ENCODE measurements at places on chromosomes 5 and 9.

DNA sequence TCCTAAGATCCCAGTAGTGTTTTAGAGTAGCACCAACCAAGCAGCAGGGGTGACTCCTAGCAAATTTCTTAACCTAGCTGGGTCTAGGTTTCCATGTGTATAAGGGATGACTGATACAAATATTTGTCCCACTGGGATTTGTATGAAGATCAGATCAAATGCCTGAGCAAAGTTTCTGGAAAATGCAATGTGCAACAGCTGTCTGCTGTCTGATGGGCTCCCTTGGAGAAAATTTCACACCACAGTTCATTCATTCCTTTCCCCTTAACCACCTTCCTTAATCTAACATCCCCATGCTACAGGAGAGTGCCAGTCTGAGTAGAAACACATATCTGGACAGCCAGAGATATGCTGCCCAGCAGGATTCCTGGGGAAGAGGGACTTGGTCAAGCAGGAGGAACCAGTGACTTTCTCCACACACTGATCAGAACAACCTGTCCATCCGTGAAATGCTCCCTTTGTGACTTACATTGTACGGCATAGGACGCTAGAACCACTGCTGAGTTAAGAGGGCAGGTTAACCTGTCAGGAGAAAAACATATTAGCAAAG lies 53.3 kb downstream of the PTPN3 start:
- no peak overlapping the region for H3K4me3 ChIP-seq
- H3K36me3 ChIP-seq, result no peaks in the 10 kb centered on the region
- DNase-seq, result no peak
- no peak overlapping the region for H3K27ac ChIP-seq
- no peaks in the 10 kb centered on the region for H3K27me3 ChIP-seq

- no peaks in the 10 kb centered on the region for H3K27me3 ChIP-seq
- H3K4me1 ChIP-seq, result peaks cover 14% of the 10 kb centered on the region
- DNase-seq, result no peak
- H3K36me3 ChIP-seq, result no peaks in the 10 kb centered on the region
- H3K27ac ChIP-seq, result peak overlapping the region; percentile 48
- H3K4me3 ChIP-seq, result no peak overlapping the region
These were observed 11.8 kb downstream of the BTNL8 start for GRCh38 chr5:180910735-180911134.

- no peak for DNase-seq
- no peak overlapping the region for H3K4me3 ChIP-seq
These were observed 2.5 kb upstream of the GM2A start for GRCh38 chr5:151250346-151251000.

DNA sequence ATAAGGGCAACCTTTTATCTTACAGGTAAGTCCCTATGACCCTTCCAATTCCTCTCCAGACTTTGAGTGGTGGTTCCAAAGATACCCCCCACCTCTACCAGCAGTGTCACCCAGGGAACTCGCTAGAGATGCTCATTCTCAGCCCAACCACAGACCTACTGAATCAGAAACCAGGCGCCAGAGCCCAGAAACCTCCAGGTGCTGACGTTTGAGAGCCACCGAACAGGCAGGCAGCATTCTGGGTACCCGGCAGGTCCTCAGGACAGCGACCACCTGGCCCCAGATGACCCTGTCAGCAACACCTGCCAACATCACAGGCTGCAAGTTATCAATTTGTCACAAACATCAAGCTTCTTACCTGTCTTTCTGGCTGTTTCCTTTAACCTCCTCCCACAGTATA lies 19.5 kb downstream of the RAPGEF1 start:
- H3K4me1 ChIP-seq, result peaks cover 65% of the 10 kb centered on the region
- no peak for DNase-seq
- no peaks in the 10 kb centered on the region for H3K27me3 ChIP-seq
- H3K36me3 ChIP-seq, result no peaks in the 10 kb centered on the region
- H3K4me3 ChIP-seq, result no peak overlapping the region
- H3K27ac ChIP-seq, result peak overlapping the region; percentile 53

DNA sequence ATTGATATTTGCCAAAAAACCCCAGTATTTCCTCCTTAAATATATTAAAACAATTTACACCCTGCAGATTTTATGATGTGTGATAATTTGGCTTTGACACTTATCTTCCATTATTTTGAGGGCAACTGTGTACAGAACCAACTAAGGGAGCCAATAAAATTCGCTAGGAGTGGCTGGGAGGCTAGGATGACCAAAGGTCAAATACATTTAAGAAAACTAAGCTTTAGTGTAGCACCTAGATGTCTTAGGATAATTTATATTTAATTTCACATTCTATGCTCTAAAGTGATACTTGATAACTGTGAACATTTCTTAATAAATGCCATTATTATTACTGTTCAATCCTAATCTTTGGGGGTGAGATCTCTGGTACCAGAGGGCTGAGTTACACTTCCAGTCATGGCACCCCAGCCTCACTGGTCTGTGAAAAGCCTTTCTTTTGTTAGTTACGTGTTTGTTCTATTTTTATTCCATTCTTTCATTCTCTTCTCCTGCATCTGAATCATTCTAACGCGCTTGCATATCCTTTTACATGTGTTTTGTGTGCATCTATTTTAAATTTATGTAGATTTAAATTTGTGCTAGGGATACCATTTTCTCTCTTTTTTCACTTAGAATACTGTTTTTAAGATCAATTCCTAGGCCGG lies 19.1 kb downstream of the MSANTD3 start:
- H3K27ac ChIP-seq, result no peak overlapping the region
- no peaks in the 10 kb centered on the region for H3K36me3 ChIP-seq
- DNase-seq, result no peak
- H3K27me3 ChIP-seq, result no peaks in the 10 kb centered on the region
- H3K4me1 ChIP-seq, result no peaks in the 10 kb centered on the region
- H3K4me3 ChIP-seq, result no peak overlapping the region

GRCh38 chr9:133076691-133077090 lies 14.9 kb downstream of the CEL start:
- no peaks in the 10 kb centered on the region for H3K27me3 ChIP-seq
- no peak overlapping the region for H3K27ac ChIP-seq
- no peak for DNase-seq
- H3K4me1 ChIP-seq, result no peaks in the 10 kb centered on the region

- H3K4me3 ChIP-seq, result no peak overlapping the region
- H3K27me3 ChIP-seq, result no peaks in the 10 kb centered on the region
- H3K27ac ChIP-seq, result no peak overlapping the region
- peak; percentile 76 for DNase-seq
- H3K4me1 ChIP-seq, result peaks cover 3% of the 10 kb centered on the region
These were observed 74.6 kb upstream of the CPLX2 start for GRCh38 chr5:175796536-175797499.

GRCh38 chr9:134662143-134662876 lies 20.7 kb downstream of the COL5A1 start:
- H3K27me3 ChIP-seq, result no peaks in the 10 kb centered on the region
- peak overlapping the region; percentile 15 for H3K27ac ChIP-seq

- H3K4me1 ChIP-seq, result no peaks in the 10 kb centered on the region
- no peak for DNase-seq
- no peak overlapping the region for H3K4me3 ChIP-seq
- H3K27ac ChIP-seq, result no peak overlapping the region
These were observed 1752.9 kb downstream of the MAT2B start for GRCh38 chr5:165258197-165258771.

DNA sequence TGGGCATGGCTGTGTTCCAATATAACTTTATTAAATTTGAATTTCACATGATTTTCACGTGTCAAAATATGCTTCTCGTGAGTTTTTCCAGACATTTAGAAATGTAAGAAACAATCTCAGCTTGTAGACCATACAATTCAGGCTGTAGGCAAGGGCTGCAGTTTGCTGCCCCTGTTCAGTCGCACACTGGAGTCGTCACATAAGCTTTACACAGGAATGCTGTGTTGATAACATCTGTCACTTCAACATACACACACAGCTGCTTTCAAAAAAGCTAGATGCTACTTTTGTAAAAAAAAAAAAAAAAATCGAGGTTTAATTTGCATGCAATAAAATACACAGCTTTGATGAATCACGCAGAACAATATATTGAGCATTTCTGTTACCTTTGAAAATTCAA lies 77.9 kb downstream of the MYO10 start:
- no peak overlapping the region for H3K4me3 ChIP-seq
- no peak for DNase-seq
- H3K27me3 ChIP-seq, result no peaks in the 10 kb centered on the region
- peaks cover 28% of the 10 kb centered on the region for H3K4me1 ChIP-seq
- no peak overlapping the region for H3K27ac ChIP-seq
- H3K36me3 ChIP-seq, result no peaks in the 10 kb centered on the region

DNA sequence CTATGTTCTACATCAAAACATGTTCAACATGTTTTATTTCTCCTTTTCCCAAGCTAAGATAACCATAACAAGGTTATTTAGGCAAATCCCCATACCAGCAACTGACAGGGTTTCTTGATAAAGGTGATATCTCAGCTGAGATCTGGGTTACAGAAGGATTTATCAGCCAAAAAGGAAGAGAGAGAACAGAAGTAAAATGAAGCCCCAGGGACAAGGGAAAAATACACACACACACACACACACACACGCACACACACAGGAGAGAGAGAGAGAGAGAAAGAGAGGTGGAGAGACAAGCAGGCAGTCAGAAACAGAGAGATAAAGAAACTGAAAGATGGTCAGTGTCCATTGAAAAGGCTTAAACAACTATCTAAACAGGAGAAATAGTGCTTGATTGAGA lies 19.7 kb upstream of the MLLT3 start:
- no peak for DNase-seq
- H3K36me3 ChIP-seq, result no peaks in the 10 kb centered on the region
- no peaks in the 10 kb centered on the region for H3K4me1 ChIP-seq
- H3K4me3 ChIP-seq, result no peak overlapping the region
- H3K27ac ChIP-seq, result no peak overlapping the region
- H3K27me3 ChIP-seq, result no peaks in the 10 kb centered on the region

- peak; percentile 10 for DNase-seq
- no peaks in the 10 kb centered on the region for H3K27me3 ChIP-seq
- peaks cover 5% of the 10 kb centered on the region for H3K4me1 ChIP-seq
- no peaks in the 10 kb centered on the region for H3K36me3 ChIP-seq
- H3K4me3 ChIP-seq, result no peak overlapping the region
- H3K27ac ChIP-seq, result no peak overlapping the region
These were observed 93.0 kb upstream of the FSTL4 start for GRCh38 chr5:133705331-133705730.

GRCh38 chr5:127353327-127353726 lies 62.7 kb downstream of the MEGF10 start:
- H3K27me3 ChIP-seq, result no peaks in the 10 kb centered on the region
- no peaks in the 10 kb centered on the region for H3K4me1 ChIP-seq
- H3K4me3 ChIP-seq, result no peak overlapping the region
- DNase-seq, result no peak
- no peaks in the 10 kb centered on the region for H3K36me3 ChIP-seq

GRCh38 chr9:3386753-3387152 lies 139.0 kb downstream of the RFX3 start:
- DNase-seq, result no peak
- H3K27ac ChIP-seq, result no peak overlapping the region
- H3K4me3 ChIP-seq, result no peak overlapping the region
- no peaks in the 10 kb centered on the region for H3K27me3 ChIP-seq
- no peaks in the 10 kb centered on the region for H3K4me1 ChIP-seq

GRCh38 chr5:57219386-57219785 lies 45.5 kb downstream of the GPBP1 start:
- H3K27ac ChIP-seq, result no peak overlapping the region
- peaks cover 17% of the 10 kb centered on the region for H3K36me3 ChIP-seq
- no peaks in the 10 kb centered on the region for H3K27me3 ChIP-seq
- no peak overlapping the region for H3K4me3 ChIP-seq
- H3K4me1 ChIP-seq, result peaks cover 22% of the 10 kb centered on the region

- no peak for DNase-seq
- no peak overlapping the region for H3K4me3 ChIP-seq
- H3K4me1 ChIP-seq, result no peaks in the 10 kb centered on the region
These were observed 49.9 kb downstream of the LRRTM2 start for GRCh38 chr5:138824924-138825863.

DNA sequence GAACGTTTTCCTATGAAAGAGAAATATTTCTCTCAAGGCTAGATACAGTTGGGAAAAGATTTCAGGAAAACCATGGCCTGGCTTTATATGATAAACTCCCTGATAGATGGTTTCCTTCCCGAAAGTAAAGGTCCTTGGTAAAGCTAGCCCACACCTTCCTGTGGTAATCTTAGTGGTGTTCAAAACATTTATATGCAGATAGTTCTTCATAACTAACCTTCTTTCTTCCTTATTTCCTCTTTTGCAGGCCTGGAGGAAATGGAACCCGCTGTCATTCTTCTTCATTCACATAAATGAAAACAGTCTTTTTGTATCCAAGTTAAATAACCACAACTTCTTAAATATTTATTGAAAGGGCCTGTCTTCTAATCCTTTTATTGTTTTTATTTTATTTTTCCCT lies 474.0 kb upstream of the ACTBL2 start:
- H3K36me3 ChIP-seq, result no peaks in the 10 kb centered on the region
- no peaks in the 10 kb centered on the region for H3K4me1 ChIP-seq
- H3K4me3 ChIP-seq, result no peak overlapping the region
- DNase-seq, result no peak
- H3K27me3 ChIP-seq, result no peaks in the 10 kb centered on the region
- no peak overlapping the region for H3K27ac ChIP-seq

DNA sequence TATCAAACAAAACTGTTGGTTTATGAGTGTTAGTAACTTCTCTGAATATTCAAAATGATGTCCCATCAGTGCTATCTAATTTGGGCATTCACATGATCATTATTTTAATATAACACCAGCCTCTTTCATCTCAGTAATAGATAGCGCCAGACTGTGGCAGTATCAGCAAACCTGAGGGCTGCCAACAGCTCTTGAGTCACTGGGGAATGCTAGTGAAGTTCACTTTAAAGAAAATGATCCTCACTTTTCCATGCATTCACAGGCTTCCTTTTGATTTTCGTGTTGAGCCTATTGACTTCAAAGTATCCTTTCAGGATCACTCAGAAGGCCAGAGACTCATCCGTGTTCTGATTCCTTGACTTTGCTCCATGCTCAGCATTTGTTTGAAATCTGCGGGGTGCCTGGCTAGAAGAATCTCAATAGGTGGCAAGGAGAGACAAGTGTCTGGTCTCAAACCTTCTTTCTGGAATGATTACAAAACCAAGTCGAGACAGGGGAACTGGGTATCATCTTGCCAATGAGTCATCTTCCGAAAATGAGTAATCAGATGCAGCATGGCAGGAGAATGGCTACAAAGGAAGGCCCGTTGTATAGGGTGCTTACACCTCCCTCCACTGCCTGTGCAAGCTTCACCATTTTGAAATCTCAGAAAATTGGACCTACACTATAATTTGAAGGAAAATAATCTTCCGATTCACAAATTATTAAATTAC lies 509.1 kb downstream of the RASEF start:
- H3K27me3 ChIP-seq, result no peaks in the 10 kb centered on the region
- no peak overlapping the region for H3K4me3 ChIP-seq
- H3K36me3 ChIP-seq, result no peaks in the 10 kb centered on the region
- H3K27ac ChIP-seq, result no peak overlapping the region
- peaks cover 7% of the 10 kb centered on the region for H3K4me1 ChIP-seq

Data from upper lobe of left lung (tissue), 6 donors.